M059J (cell line): ENCODE measurements at places on chromosomes 2 and 18.

- peak; percentile 98 for DNase-seq
Observed at GRCh38 chr18:22694954-22695353, 238.2 kb upstream of the RBBP8 start.

DNA sequence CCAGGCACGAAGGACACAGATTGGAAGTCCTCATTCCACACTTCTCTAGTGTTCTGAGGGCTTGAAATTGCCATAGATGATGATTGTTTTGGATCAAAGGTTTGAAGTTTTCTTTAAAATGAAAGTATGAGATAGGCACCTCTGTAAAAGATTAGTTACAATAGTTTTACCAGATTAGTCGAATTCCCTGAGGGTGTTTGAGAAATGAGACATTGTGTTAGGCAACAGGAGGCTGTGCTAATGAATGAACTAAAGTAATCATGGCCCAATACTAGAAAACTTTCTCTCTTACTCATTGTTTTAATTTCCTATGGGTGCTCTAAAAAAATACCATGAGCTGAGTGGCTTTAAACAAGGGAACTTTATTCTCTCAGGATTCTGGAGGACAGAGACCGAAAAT, 421.7 kb downstream of the RNF144A start:
- DNase-seq = no peak

DNA sequence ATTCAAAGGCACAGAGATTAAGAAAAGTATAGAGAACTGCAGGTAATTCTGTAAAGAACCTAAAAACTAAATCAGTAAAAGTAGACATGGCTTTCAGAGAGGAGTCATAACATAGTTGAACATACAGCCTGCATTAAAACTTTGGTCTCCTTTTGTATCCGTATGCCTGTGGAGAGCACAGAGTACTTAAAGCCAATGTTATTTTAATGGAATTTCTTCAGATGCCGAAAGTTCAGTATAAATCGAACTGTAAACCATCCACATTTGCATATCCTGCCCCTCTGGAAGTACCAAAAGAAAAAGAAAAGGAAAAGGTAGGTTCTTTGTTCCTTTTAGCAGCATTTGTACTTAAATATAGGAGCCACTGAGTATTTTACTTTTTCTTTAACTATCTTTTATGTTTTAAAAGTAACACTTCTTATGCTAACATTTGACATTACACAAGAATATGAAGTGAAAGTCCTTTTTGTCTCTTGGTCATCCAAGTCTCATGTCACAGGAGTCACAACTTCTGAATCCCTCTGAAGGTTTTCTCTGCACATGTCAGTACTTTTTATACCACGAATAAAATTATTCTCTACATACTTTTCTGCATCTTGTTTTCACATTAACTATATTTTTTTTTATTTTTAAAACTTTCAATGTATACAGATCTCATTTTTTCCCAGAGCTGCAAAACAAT, 34.9 kb upstream of the ARMC9 start:
- DNase-seq = no peak

DNA sequence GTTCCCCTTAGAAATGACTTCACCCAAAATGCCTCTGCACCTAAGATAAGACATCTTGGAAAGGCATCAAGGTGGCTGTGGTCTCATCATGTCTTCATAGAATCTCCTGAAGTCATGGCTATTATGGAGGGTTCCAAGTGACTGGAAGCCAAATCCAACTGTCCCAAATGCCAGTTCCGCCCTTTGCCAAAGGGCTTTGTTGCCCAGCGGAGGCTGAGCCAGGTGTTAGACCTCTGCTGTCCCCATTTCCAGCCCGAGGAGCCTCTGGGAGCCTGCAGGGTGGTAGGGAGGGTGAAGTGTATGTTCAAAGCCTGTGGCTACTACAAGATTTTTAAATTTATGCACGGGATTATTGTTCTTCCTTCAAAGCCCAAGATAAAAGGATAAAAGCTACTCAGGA, 25.7 kb downstream of the RHOB start:
- no peak for DNase-seq

DNA sequence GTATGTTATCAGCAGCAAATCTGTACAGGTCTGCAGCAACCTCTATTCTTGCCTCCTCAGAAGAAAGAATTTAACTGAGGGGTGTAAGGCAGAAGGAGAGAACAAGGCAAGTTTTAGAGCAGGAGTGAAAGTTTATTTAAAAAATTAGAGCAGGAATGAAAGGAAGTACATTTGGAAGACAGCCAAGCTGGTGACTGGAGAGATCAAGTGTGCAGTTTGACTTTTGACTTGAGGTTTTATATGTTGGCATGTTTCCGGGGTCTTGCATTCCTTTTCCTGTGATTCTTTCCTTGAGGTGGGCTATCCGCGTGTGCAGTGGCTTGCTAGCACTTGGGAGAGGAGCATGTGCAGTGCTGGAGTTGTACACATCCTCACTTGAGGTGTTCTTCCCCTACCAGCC, 16.5 kb upstream of the CERS6 start:
- peak; percentile 34 for DNase-seq

- no peak for DNase-seq
Observed at GRCh38 chr2:71813315-71813714, 334.3 kb downstream of the CYP26B1 start.

DNA sequence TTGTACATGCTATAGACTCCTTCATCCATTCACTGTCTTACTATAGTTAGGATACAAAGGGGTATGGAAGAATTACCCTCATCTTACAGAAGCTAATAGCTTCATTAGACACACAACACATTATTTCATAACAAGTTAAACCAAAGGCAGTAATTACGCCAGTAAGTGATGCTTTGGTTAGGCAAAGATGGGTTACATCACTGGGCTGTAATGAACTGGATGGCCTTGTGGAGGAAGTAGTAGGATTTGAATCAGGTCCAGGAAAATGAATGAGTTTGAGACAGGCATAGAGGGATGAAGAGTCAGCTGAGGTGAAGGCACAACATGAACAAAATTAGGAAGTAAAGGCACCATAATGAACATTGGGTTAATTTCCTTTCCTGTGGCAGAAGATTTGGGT, 80.1 kb downstream of the SOCS6 start:
- DNase-seq = no peak

GRCh38 chr2:198762441-198762840, 695.3 kb downstream of the SATB2 start:
- peak; percentile 35 for DNase-seq

DNA sequence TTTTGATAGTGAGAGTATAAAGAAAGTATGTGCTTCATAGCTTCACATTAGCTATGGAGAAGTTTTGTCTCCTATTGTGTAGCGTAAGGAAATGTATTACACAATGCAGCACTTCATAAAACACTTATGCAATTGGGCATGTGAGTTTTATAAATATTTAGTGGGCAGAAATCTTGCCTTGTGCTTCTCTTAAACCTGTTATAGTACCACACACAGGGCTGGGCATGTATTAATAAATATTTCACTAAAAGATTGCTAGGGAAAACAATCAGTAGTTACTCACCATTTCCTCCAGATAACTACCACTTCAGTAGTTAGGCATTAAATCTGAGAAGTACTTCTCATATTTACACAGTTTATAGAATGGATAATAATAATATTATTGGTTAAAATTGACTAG, 1080.8 kb upstream of the PIK3C3 start:
- DNase-seq = peak; percentile 58

- DNase-seq = peak; percentile 7
Observed at GRCh38 chr2:84782717-84783442, 98.0 kb downstream of the TRABD2A start.

GRCh38 chr2:241000831-241001321, 2.5 kb downstream of the SNED1 start:
- DNase-seq = no peak

GRCh38 chr2:11326677-11327211, 17.7 kb downstream of the ROCK2 start:
- no peak for DNase-seq

GRCh38 chr2:183998797-183999190, 599.5 kb upstream of the ZNF804A start:
- DNase-seq = no peak

DNA sequence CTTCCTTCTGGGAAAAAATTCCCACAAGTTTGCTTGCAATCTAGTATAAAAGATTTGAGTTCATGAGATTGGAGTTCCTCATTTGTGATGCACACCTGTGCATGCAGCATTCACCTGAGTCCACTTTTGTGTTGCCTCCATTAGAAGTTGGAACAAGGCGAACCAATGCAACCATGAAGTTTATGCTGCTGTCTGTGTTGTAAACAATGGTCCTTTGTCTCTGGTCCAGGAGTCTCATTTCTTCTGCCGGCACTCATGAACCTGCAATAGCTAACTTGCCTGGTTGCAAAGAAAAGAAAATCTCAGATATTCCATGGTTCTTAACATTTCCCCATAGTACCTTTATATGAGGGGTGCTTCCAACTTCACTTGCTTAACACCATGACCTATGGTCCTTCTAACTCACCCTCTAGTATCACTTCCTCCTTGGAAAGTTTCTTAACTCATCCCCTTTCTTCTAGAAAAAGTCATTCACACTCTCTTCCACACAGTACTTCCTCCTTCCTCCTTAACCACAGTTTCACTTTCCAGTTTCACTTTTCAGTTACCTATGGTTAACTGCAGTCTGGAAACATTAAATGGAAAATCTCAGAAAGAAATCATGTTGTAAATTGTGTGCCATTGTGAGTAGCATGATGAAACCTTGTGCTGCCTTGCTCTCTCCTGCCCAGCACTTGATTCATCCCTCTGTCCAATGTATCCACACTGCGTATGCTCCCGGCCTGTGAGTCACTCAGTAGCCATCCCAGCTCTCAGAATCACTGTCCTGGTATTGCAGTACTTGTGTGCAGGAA, 128.8 kb upstream of the TRIB2 start:
- peak; percentile 82 for DNase-seq

DNA sequence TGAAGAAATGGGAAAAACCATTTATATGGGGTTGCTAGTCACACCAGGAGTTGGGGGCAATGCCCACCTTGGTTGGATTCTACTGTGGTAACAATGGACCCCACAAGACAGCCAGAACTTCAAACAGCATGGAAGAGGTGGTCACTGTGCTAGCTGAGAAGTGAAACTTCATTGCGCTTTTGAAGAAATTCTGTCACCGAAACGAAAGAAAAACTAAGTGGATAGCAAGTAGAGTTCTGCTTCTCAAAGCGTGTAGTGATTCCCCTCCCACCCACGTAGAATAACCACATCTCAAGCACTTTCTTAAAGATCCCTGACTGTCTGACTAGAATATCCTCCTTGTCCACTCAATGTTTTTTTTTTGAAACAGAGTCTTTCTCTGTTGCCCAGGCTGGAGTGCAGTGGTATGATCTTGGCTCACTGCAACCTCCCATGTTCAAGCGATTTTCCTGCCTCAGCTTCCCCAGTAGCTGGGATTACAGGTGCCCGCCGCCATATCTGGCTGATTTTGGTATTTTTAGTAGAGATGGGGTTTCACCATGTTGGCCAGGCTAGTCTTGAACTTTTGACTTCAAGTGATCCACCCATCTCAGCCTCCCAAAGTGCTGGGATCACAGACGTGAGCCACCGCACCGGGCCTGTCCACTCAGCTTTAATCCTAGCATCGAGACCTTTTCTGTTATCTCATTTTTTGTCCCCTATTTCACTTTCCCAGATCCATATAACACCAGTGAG, 30.1 kb upstream of the CCL20 start:
- no peak for DNase-seq

DNA sequence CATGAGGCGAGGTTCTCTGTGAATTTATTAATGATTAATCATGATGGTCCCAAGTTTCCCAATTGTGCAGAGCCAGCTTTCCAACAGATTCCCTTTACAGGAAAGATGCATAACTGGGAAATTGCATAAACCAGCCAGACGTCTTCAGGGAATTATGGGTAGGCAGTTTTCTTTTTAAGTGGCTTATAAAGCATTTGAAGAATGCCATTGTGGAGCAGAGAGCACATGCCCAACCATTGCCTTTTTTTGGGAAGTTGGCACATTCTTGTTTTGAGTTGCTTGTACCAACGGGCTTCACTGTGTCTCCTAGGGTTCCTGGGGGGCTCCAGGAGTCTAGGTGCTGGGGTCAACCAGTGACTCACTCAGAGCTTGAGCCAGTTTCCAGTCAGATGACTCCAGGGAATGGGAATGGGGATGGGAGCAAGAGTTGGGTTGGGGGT, 231.7 kb upstream of the FOSL2 start:
- peak; percentile 83 for DNase-seq
